Anterior cingulate cortex (tissue), 58 donors: ENCODE measurements at places on chromosomes 3 and 15.

GRCh38 chr3:16670191-16670590, 65.0 kb upstream of the DAZL start:
- no peak for DNase-seq

DNA sequence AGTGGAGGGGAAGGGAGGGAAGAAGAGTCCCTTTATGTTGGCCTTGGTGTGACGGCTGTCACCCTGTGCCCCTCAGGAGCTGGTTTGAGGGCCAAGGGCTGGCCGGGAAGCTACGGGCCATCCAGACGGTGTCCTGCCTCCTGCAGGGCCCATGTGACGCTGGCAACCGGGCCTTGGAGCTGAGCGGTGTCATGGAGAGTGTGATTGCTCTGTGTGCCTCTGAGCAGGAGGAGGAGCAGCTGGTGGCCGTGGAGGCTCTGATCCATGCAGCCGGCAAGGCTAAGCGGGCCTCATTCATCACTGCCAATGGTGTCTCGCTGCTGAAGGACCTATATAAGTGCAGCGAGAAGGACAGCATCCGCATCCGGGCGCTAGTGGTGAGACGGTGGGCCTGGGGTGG, 8.1 kb upstream of the RCCD1 start:
- no peak for DNase-seq

DNA sequence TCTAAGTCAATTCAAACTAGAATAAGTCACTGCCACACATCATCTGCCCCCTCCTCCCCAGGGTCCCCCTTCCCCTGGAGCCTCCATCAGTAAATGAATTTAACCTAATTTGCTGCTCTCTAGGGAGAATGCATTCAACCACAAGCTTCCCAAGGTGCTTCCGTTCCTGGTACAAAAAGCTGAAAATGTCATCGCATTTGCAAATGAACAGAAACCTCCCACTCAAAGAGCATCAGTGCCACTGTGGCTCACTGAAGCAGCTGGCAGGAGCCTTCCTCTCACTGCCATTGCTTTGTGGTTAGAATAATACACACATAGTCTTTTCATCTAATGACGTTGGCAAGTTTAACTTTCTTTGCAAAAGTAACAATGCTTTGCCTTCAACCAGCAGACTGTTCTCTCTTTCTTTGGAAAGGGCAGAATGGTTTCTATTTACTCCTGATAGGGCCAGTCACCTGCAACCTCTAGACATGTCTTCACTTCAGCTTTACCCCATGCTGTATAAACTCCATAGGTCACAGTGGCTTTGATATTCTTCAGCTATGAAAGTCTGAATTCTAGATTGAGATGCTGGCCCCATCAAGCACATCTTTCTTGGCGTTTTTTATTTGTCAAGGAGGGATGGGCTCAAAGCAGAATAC, 238.1 kb downstream of the CPNE4 start:
- no peak for DNase-seq

GRCh38 chr3:128262457-128262856, 109.2 kb downstream of the EEFSEC start:
- no peak for DNase-seq
